Activated gamma-delta T cell (primary cell): ENCODE measurements at places on chromosomes 1 and 21.

- peak; percentile 18 for DNase-seq
These were observed 42.6 kb downstream of the CD34 start for GRCh38 chr1:207868251-207868773.

- no peak for DNase-seq
These were observed 68.9 kb downstream of the SLC5A9 start for GRCh38 chr1:48291421-48291820.

- no peak for DNase-seq
These were observed 6.4 kb downstream of the UTP11 start for GRCh38 chr1:38018864-38019343.

DNA sequence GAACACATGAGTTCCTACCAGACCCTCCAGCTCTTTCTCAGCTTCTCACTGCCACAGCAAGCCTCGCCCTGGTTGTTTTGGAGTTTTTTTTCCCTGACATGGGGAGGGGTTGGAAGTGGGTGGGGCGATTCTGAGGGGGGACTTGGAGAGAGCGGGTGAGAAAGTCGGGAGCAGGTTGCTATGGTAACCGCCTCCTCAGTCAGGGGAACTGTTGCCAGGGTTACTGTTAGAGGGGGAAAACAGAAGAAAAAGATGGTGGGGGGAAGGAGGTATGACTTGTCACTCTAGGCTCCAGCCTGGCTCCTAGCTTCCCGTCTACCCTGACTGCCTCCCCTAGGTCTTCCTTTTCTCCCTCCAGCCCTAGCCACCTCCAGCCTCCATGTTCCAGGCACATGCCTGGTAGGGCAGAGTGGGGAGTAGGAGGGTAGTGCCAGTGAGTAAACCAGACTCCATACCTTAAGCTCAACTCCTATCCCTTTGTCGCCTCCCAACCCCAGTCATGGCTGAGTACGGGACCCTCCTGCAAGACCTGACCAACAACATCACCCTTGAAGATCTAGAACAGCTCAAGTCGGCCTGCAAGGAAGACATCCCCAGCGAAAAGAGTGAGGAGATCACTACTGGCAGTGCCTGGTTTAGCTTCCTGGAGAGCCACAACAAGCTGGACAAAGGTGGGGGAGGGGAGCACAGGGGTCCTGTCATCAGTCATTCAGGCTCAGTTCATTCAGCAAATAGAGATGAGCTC is 6.0 kb downstream of the PEA15 start:
- DNase-seq = no peak

DNA sequence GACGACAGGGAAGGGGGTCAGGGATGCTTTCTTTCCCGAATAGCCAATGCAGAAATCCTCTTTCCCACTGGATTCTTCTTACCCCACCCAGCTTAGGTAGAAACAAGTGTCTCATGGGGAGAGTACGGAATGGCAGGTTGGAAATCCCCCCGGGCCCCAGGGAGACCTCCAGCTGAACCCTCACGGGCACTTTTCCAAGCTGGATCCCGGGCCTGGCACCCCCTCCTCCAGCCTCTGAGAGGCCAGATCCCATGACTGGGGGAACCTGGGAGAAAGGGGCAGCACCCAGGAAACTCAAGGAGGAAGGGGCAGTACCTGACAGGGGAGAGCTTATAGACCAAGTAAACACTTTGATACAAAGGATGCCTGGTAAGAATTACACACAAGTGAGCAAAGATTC is 1.3 kb downstream of the PKP1 start:
- DNase-seq = no peak

DNA sequence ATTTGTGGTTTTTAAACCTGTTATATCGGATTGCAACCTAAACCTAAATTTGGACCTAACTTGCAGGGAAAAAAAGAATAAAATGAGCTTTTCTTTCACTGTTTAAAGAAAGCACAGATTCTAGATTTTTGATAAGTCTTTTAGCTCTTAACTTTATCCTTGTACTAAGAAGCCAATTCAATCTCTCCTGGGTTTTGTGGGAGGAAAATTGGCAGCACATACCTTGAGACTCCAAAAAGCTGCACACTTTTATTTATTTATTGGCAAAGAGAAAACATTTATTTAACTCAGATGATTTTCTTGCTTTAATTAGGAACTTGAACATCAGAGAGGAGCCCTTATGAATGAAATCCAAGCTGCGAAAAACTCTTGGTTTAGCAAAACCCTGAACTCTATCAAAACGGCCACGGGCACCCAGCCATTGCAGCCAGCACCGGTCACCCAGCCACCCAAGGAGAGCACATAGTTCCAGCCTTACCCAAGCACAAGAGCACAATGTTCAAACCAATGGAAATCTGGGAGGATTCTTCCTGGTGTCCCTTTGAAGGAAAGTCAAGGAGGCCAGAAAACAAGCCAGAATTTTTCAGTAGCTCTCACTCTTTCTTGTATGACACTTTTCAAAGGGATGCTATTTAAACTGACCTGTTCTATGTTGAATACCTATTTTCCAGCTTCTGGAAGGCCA is 10.1 kb upstream of the CACYBP start:
- DNase-seq = no peak

DNA sequence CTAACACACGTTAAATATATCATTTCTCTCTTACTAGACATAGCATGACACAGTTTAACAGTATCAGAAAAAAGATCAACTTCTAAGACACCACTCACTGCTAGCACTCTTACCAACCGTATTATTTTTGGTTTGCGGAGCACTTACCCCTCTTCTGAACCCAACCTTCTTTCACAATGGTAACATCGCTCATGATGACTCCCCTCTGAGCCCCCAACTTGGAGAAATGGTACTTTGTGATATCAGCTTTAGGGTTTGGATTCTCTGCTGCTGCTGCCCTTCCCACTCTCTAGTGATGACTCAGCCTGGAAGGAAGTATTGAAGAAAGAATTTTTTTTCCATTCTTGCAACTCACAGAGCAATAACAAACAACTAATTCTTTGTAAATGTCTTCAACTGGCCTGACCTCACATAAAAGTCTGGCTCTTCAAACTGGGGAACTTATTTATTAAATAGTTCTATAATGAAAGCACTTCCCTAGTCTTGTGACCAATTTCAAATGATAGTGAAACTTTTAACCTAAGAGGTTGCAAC is 7.0 kb downstream of the AKT3 start:
- no peak for DNase-seq
